ENCODE measurements at places on chromosomes 7 and 10. TPM values are rescaled to one million over a fixed set of nuclear protein-coding genes. Genes with fewer than 3 reads are reported as not detected.

The ENTPD1 gene
- 0.12 TPM for total RNA-seq

GRCh38 chr10:104678658-104679057 is 37.6 kb downstream of the SORCS3 start:
- DNase-seq: no peak

DNA sequence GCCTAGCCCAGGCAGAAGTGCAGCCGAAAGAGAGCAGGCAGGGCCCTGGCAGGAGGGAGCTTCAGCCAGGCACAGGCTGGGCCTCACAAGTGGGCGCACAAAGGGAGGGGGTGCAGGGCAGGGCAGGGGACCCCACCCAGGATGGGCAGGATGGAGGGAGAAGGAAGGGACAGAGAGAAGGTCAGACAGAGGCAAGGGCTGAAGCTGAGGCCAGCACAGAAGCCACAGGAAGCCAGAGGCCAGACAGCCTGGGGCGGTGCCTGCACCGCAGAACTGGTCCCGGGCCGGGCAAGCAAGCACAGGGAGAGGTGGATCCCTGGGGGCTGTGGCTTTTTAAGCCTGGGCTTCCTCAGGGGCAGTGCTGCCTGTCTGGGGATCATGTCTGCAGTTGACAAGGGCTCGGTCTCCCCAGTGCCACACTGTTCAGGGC is 16.7 kb downstream of the NOS3 start:
- no peak for DNase-seq

DNA sequence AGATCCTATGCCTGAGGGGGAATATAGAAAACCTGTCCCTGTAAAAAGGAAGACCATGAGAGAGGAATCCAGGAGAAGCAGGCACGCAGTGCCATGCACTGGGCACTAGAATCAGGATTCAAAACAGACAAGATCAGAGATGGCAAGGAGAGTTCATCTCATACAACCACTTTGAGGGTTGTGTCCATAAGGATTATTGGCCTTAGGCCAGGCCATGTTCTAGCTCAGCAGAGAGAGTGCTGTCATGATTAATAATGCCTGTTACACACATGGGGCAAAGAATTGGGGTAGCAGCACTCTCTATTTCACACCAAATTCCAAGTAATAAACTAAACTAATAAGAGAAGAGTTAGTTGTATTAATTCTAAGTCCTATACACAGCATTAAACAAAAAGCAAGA is 29.1 kb downstream of the EZH2 start:
- DNase-seq: no peak

GRCh38 chr7:117325836-117326235 is 3.0 kb upstream of the WNT2 start:
- DNase-seq: no peak

DNA sequence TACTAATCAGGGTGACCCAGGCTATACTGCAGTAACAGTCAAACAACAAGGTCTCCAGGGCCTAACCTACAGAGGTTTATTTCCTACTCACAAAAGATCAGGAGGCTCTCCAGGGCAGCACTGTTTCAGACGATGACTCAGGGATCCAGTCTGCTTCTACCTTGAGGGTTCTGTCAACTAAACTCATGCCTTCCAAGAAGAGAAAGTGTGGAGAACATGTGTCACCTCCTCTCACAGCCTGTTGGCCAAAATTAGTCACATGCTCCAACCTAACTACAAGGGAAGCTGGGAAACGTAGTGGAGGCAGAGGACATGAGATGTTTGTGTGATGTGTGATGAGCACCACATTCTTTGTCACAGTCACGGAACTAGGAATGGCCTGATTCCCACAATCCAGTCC is 14.7 kb upstream of the INA start:
- DNase-seq: no peak

GRCh38 chr7:92057375-92057774 is 76.9 kb downstream of the CYP51A1 start:
- no peak for DNase-seq

DNA sequence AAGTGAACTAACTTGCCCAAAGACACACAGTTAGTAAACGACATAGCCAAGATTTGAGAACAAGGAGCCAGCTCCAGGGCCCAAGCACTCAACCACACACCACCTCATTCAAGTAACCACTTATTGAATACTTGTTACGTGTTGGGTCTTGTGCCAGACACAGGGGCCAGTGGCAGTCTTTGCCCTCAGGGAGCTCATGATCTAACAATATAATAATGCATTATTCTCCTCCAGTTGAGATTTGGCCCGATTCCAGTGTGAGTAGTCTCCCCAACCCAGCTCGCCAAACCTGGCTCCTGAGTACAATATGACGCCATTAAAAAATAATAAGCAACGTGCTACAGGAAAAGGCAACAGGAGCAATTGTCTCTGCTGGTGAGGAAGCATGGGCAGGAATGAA is 14.4 kb upstream of the STK17A start:
- DNase-seq: peak; percentile 95

DNA sequence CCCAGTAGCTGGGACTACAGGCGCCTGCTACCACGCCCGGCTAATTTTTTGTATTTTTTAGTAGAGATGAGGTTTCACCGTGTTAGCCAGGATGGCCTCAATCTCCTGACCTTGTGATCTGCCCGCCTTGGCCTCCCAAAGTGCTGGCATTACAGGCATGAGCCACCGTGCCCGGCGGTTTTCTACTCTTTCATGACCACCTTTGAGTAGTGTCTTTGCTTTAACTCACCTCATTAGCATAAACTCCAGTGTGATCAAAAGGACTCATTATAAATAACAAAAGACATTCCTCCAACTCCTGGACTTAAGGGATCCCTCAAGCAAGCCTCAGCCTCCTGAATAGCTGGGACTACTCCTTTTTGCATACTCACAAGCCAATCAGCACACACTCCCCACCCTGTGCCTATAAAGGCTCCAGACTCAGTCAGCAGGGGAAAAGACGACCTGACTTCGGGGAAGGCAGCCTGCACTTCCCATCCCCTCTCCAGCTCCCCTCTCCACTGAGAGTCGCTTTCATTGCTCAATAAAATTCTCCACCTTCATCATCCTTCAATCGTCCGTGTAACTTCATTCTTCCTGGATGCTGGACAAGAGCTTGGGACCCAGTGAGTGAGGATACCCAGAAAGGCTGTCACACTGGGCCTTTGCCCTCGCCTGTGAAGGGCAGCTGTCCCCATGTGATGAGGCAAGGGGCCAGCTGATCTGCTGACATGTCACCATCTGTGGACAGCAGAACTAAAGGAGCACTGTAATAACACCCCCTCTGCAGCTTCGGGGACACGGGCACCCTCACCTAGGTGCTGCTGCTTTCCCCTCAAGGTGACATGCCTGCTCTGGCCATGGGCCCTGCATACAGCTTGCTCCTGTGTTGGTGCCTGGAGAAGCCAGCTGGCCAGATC is 35.0 kb upstream of the EIF4H start:
- DNase-seq: no peak

GRCh38 chr10:58280477-58280876 is 11.5 kb downstream of the CISD1 start:
- no peak for DNase-seq
